ENCODE measurements at places on chromosomes 5 and 9.
A peak's percentile ranks its signal among the peaks of the same experiment; 100 is the strongest.

DNA sequence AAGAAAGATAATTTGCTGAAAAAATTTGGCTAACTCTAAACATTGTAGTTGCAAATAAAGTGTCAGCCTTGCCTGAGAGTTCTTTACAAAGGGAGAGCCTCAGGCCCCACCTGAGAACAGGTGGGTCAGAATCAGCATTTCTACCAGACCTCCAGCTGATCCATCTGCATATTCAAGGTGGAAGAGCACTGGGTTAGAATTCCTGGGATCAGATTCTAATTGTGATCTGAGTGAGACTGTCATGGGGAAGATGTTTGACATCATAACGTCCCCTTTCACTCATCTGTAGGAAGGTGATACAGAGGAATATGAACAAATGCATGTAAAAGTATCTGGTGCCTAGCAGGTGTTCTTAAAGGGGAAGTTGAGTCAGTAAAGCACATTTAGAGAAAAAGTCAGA is 54.6 kb downstream of the FBXL7 start:
- no peak for DNase-seq

DNA sequence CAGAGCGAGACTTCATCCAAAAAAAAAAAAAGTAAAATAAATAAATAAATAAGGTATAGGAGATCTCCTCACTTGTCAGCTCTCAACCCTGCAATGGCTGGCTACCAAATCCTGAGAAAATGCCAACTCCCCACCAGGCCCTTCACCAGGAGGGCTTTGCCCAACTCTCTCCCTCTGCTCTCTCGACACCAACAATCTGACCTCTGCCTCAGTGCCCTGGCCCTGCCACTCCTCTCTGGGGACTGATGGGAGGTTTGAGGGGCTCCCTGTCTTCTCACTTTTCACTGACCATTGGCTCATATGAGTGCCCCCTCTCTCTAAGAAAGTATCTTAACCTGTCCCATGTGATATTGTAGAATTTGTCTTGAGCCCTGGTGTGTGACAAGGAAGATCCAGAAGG is 52.6 kb upstream of the SH3PXD2B start:
- DNase-seq, result peak; percentile 25

DNA sequence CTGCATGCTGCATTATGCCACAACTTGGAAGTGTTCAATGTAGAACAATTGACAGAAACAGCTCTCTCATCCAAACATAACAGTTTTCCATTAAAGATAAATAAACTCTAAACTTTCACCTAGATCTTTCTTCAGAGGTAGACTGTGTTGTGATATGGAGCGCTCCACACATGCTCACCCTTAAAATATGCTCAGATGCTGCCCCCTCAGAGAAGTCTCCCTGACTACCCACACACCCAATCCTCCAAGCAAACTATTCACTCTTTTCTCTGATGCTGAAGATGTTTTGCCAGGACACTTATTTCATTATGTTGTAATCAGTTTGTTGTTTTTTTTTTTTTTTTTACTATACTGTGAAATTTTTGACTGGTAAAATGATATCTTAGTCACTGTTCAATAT is 206.6 kb upstream of the RASA1 start:
- DNase-seq, result no peak

- DNase-seq, result peak; percentile 26
Measured at GRCh38 chr9:132793606-132794580, 84.2 kb downstream of the AK8 start.

GRCh38 chr5:37838152-37838932 is 1.5 kb downstream of the GDNF start:
- DNase-seq, result no peak

GRCh38 chr9:109181284-109181683 is 14.2 kb upstream of the FRRS1L start:
- no peak for DNase-seq

DNA sequence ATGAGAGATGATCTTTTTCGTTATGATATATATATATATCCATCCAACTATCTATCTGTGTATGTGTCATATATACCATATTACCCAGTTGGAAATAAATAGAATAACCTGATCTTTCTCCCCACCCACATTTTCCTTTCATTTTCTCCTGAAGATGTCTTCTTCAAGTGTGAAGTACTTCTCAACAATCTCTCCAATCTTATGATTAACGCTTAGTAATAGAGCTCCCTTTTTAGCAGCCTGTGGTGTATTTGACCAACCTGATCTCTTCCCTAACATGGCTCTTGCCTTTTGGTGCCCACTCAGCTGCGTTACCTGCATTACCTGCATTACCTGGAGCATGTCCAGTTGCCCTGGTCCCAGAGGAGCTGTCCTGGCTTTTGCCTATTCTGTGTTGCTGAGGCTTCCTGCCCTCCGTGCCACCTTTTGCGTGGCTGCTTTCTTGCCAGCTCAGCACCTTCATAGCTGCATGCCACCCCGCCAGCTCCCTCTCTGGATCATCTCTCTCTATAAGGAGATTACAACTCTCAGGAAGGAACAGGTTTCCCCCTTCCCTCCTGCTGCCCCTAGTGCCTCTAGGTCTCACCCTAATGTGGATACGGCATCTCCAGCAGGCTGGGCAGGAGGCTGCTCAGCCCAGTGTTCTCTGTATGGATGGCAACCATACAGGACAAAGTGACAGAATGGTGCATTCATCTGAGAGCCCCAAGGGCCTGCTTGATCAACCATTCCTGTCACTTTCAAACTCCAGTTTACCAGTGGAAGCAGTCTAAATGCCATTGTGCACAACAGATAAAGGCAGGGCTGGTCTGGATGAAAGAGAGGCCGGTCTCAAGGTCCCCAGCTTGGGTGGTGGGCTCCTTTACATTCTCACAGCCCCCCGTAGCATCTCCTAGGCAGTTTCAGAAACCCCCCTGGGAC is 126.7 kb downstream of the GADD45G start:
- no peak for DNase-seq

- peak; percentile 76 for DNase-seq
Measured at GRCh38 chr5:134226441-134227192, 744 bp upstream of the PPP2CA start.

GRCh38 chr5:128649192-128649591 is 111.1 kb upstream of the FBN2 start:
- DNase-seq, result no peak

DNA sequence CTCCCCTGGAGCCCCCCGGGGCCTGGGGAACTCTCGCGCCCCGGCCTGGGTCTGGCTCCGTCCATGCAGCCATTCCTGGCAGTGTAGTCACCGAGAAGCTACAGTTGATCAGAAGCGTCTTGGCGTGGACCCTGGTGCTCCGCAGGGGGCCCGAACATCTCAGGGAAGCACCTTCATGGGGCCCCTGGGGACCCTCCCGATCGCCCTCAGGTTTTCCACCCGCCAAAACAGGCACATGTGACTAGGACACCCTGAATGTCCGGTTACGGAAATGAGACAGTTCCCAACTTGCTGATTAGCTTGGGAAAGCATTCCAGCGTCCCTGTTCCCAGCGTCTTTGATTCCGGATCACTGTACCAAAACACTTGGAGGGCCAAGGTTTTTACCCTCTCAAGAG is 472 bp downstream of the FBXO4 start:
- DNase-seq, result peak; percentile 68

DNA sequence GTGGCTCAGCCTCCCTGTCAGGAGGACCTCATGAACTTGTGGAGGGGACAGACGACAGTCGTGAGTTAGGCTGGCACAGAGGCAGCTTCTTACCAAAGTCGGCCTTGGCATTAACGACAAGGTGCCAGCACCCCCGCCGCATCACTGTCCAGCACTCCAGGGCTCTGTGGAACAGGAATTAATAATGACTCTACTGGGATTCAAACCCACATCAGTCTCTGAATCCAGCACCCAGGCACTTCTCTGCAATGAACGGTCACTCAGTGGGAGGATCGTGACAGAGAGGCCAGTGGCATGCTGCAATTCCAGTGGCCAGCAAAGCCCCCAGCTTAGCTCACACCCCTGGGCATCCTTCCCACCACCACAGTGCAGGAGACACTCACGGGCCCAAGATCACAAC is 263.3 kb upstream of the ADAMTS16 start:
- DNase-seq, result no peak

GRCh38 chr5:152116934-152117333 is 192.3 kb upstream of the GLRA1 start:
- no peak for DNase-seq

DNA sequence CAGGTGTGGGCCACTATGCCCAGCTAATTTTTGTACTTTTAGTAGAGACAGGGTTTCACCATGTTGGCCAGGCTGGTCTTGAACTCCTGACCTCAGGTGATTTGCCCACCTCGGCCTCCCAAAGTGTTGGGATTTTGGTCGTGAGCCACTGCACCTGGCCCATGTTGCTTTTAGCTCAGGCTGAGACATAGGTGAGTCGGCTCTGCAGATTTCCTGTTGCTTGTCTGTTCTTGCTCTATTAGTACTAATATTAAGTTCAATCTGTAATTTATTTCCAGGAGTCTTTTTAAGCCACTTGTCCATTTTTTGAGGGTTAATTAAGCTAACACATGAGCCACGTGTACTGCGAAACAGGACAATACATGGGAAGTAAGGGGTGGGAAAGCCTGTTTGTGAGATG is 21.4 kb upstream of the BASP1 start:
- no peak for DNase-seq

DNA sequence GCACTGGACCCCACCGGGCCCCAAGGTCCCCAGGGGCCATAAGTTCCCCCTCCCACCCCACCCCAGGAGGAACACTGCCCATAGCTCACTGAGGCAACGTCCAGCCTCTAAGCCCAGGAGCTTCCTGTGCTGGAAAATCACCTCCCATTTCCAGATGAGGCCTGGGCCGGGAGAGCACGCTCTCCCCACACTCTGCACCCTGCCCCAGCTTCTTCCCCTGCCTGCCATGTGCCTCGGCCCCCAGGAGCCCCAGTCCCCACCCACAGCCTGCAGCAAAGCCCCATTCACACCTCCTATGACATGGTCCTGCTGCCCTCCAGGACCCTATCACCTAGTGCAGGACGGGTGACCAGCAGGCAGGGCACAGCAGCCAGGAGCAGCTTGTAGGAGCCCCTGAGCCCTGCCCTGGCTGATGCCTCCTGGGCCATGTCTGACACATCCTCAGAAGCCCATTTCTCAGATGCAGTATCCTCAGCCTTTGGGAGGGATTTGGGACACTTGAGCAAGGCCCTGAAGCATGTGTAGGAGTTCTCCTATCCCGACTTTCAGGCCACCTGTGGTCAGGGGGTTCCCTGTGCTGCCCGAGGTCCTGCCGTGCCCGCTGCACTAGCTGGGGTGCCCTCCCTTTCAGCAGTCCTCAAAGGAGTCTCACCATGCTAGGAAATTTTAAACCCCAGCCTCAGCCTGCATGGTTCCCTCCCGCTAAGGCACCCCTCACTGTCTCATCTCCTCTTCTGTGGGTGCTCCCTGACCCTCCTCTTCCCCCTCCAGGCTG is 119.4 kb upstream of the FOXD4L5 start:
- DNase-seq, result no peak

DNA sequence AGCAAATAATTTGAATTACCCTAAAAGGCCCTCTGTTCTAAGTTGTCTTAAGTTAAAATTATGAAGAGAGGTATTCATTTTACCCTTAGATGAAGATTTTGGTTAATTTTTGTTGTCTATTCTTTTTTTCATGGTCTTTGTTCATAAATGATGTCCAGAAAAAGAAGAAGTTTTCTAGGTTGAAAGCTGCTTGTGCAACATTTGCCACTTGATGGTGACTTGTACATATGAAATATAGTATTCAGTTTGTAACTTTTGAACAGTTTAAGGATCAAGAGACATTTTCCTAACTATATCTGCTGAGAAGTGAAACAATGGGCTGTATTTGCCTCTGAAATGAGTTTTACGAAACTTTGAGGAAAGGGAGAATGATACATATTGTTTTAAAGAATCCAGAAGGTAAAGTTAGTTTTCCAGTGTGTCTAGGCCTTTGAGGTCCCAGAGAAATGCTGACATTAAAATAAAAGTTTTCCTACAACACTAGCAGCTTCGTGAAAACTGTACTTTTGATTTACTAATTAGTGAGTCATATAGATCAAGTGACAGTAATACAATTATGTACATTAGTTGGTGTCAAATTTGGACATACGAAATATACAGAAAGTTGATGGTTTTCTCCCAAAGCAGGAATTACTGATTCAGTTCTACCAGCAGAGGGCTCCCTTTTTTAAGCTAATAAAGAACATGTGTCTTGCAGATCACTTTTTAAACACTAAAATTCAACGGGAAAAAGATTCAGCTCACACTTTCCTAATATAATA is 70.5 kb downstream of the PIK3R1 start:
- no peak for DNase-seq

GRCh38 chr5:126471875-126472537 is 48.8 kb downstream of the GRAMD2B start:
- no peak for DNase-seq

- DNase-seq, result no peak
Measured at GRCh38 chr5:22473886-22474285, 379.3 kb downstream of the CDH12 start.

DNA sequence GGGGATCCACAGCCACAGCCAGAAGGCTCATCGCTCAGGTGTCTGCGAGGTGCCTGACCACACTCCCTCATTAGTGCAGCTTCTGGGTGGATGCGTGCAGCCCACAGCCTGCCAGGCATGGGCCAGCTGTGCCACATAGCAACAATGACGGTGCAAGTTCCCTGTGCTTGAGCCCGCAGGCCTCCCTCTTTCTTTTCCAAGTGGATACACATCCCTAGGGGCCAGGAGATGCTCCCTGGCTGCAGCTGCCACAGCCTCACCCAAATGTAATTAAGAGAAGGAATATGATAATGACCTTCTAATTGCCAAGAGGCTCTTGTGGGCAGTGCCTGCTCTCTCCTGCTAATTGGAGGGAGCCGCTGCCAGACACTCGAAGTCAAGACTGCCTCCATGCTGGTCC is 116.0 kb upstream of the PPP1R26 start:
- no peak for DNase-seq

- DNase-seq, result no peak
Measured at GRCh38 chr9:79264041-79264440, 307.7 kb upstream of the TLE4 start.

Data from sciatic nerve (tissue), 2 donors.